ENCODE measurements at places on chromosomes 1 and 21. TPM values are rescaled to one million over a fixed set of nuclear protein-coding genes. Genes with fewer than 3 reads are reported as not detected.

DNA sequence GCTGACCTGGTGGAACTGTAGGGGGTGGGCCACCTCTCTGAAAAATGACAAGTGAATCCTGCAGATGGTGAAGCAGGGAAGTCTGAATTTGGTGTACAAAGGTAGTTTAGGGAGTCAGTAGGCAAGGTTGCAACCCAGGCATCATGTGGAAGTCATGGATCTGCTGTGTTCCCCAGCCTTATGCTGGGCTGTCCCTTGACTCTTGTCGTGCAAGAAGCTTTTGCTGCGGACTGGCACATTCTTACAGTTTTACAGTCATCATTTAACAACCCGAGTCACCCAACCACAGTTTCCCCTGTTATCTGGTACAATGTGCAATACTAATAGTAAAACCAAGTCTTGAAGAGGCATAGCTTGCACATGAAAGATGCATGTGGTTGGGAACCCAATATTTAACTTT lies 13.2 kb downstream of the RHOU start:
- H3K4me1 ChIP-seq = peaks cover 11% of the 10 kb centered on the region
- H3K27me3 ChIP-seq = peaks cover 3% of the 10 kb centered on the region
- no peak overlapping the region for H3K4me3 ChIP-seq
- peaks cover 3% of the 10 kb centered on the region for H3K36me3 ChIP-seq
- H3K27ac ChIP-seq = no peak overlapping the region

- no peak for DNase-seq
- peaks cover 61% of the 10 kb centered on the region for H3K36me3 ChIP-seq
- no peaks in the 10 kb centered on the region for H3K4me1 ChIP-seq
- no peaks in the 10 kb centered on the region for H3K27me3 ChIP-seq
These were observed 127.1 kb downstream of the PCNX2 start for GRCh38 chr1:233168384-233168783.

- no peak overlapping the region for H3K4me3 ChIP-seq
- H3K27me3 ChIP-seq = peaks cover 18% of the 10 kb centered on the region
- peak; percentile 60 for DNase-seq
- H3K4me1 ChIP-seq = peaks cover 12% of the 10 kb centered on the region
- H3K36me3 ChIP-seq = no peaks in the 10 kb centered on the region
These were observed 23.2 kb upstream of the QSOX1 start for GRCh38 chr1:180131510-180131909.

The SLC35F3 gene
- total RNA-seq = 1.8 TPM

The BRINP3 gene
- total RNA-seq = not detected

The FCGR3B gene
- total RNA-seq = not detected

- DNase-seq = no peak
- peaks cover under 1% of the 10 kb centered on the region for H3K27me3 ChIP-seq
- no peaks in the 10 kb centered on the region for H3K36me3 ChIP-seq
- no peaks in the 10 kb centered on the region for H3K4me1 ChIP-seq
- H3K4me3 ChIP-seq = no peak overlapping the region
- no peak overlapping the region for H3K27ac ChIP-seq
These were observed 6.8 kb downstream of the C1orf167 start for GRCh38 chr1:11768821-11769220.

The DUSP23 gene
- total RNA-seq = 26.8 TPM

GRCh38 chr21:35342440-35342839 lies 293.3 kb upstream of the RUNX1 start:
- peak overlapping the region; percentile 59 for H3K4me3 ChIP-seq
- H3K27ac ChIP-seq = peak overlapping the region; percentile 94
- DNase-seq = peak; percentile 55
- peaks cover 39% of the 10 kb centered on the region for H3K4me1 ChIP-seq
- H3K27me3 ChIP-seq = peaks cover 1% of the 10 kb centered on the region

GRCh38 chr1:22490309-22490708 lies 38.7 kb downstream of the ZBTB40 start:
- no peaks in the 10 kb centered on the region for H3K27me3 ChIP-seq
- DNase-seq = no peak
- H3K4me1 ChIP-seq = peaks cover 6% of the 10 kb centered on the region
- H3K4me3 ChIP-seq = no peak overlapping the region
- H3K27ac ChIP-seq = no peak overlapping the region

GRCh38 chr1:23772854-23773242 lies 5.4 kb upstream of the PITHD1 start:
- no peak for DNase-seq
- no peaks in the 10 kb centered on the region for H3K27me3 ChIP-seq
- no peak overlapping the region for H3K27ac ChIP-seq
- H3K4me1 ChIP-seq = peaks cover 23% of the 10 kb centered on the region

GRCh38 chr1:214491468-214492146 lies 59.8 kb downstream of the PTPN14 start:
- H3K36me3 ChIP-seq = no peaks in the 10 kb centered on the region
- no peaks in the 10 kb centered on the region for H3K4me1 ChIP-seq
- no peak for DNase-seq
- H3K27me3 ChIP-seq = no peaks in the 10 kb centered on the region

- H3K36me3 ChIP-seq = peaks cover 11% of the 10 kb centered on the region
- H3K27ac ChIP-seq = no peak overlapping the region
- no peak for DNase-seq
- no peaks in the 10 kb centered on the region for H3K4me1 ChIP-seq
- H3K4me3 ChIP-seq = no peak overlapping the region
These were observed 14.5 kb downstream of the NPHP4 start for GRCh38 chr1:5977494-5978444.

DNA sequence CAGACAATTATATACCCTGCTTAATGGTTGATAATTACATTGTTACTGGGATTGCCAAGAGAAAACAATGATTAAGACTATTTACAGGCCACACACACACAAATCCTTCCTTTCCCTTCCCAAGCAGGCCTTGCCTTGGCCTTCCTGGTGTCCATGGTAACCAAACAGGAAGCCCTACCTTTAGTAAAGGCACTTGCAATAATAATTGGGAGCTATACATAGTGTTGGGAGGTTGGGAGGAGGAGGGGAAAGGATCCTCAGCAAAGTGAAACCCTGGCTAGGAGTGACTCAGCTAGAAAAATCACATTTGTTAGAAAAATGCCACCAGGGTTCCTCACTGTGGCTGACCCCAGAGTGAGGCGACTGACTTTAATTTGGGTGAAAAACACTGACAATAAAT lies 122.3 kb upstream of the ADAR start:
- no peak overlapping the region for H3K4me3 ChIP-seq
- H3K36me3 ChIP-seq = no peaks in the 10 kb centered on the region
- peaks cover 45% of the 10 kb centered on the region for H3K4me1 ChIP-seq
- H3K27ac ChIP-seq = no peak overlapping the region
- no peaks in the 10 kb centered on the region for H3K27me3 ChIP-seq
- no peak for DNase-seq

DNA sequence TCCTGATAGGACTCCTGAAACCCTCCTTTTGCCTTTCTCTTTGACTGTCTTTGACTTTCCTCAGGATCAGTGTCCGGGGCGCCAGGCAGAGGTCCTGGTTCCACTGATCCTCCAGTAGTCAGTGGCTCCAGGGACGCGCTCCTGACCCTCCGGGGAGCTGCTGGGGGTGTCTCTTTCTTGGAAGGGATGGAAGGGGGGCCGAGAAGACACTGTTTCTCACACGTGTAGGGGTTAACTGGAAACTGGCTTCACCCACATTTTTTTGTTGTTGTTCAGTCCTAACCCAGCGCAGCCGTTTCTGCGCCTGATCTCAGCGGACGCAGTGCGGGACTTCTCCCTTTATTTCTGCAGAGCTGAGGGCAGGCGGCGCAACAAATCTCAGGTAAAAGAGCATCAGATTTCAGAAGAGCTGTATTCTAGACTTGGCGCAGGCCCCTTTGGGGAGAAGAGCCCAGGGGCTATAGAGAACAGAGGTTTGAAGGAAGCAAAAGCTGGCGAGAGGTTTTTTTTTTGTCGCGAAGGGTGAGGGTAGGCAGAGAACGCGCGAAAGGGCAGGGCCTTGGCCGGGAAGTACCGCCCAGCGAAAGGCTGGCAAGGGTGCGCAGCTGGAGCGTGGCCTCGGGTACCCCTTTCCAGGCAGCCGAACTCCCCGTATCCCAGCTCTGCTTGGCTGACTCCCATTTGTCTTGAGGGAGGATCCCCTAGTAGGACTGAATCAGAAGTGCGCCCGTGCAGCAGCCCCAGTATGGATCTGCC lies 4.3 kb upstream of the LHX9 start:
- H3K4me1 ChIP-seq = peaks cover 71% of the 10 kb centered on the region
- peak overlapping the region; percentile 71 for H3K4me3 ChIP-seq
- peaks cover 92% of the 10 kb centered on the region for H3K27me3 ChIP-seq
- H3K27ac ChIP-seq = no peak overlapping the region

DNA sequence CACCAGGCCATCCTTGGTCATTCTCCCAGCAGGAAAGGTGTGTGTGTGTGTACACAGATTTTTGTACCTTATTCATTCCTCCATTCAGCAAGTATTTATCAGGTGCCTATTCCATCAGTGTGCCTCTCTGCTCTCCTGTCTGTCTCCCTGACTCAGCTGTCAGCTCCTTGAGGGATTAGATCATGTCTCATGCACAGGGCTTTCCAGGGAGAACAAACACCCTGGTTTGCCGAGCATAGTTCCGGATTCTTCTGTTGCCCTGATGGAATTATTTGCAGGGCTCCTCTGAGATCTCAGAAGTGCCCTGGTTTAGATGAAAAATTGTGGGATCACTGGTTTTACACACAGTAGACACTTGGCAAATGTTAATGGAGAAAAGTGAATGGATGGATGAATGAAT lies 8.1 kb upstream of the SDHB start:
- H3K27ac ChIP-seq = no peak overlapping the region
- peaks cover 3% of the 10 kb centered on the region for H3K27me3 ChIP-seq
- H3K4me1 ChIP-seq = no peaks in the 10 kb centered on the region
- no peaks in the 10 kb centered on the region for H3K36me3 ChIP-seq
- no peak for DNase-seq

The ADAMTS5 gene
- total RNA-seq = not detected

GRCh38 chr1:152697701-152698600 lies at the start of gene LCE2A:
Gene LCE2A, plus strand, starts transcription at chr1:152698345. Its CDS starts 557 bp downstream, at chr1:152698902.
- no peaks in the 10 kb centered on the region for H3K4me1 ChIP-seq
- no peak within 1 kb of the TSS for H3K4me3 ChIP-seq
- DNase-seq = no peak
- peaks cover 10% of the 10 kb centered on the region for H3K27me3 ChIP-seq
- no peak within 1 kb of the TSS for H3K27ac ChIP-seq
- no peaks in the 10 kb centered on the region for H3K36me3 ChIP-seq

DNA sequence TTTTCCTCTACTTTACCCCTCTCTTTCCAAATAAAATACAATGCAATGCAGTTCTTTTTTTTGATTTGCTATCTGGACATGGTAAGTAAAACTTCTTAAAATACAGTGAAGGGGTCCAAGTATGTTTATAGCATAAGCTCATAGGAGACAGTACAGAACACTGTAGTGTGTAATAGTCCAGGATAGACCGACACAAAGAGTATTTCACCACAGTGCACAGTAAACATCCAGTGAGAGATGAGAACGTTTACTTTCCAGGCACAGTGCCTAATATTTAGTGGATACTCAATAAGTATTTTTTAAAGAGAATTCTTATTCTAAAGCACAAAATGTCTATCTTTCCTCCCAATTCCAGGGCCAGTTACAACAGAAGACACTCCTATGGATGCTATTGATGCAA lies 14.9 kb downstream of the MIA3 start:
- peaks cover 24% of the 10 kb centered on the region for H3K36me3 ChIP-seq
- no peak overlapping the region for H3K4me3 ChIP-seq
- H3K27me3 ChIP-seq = no peaks in the 10 kb centered on the region
- H3K4me1 ChIP-seq = peaks cover 2% of the 10 kb centered on the region

DNA sequence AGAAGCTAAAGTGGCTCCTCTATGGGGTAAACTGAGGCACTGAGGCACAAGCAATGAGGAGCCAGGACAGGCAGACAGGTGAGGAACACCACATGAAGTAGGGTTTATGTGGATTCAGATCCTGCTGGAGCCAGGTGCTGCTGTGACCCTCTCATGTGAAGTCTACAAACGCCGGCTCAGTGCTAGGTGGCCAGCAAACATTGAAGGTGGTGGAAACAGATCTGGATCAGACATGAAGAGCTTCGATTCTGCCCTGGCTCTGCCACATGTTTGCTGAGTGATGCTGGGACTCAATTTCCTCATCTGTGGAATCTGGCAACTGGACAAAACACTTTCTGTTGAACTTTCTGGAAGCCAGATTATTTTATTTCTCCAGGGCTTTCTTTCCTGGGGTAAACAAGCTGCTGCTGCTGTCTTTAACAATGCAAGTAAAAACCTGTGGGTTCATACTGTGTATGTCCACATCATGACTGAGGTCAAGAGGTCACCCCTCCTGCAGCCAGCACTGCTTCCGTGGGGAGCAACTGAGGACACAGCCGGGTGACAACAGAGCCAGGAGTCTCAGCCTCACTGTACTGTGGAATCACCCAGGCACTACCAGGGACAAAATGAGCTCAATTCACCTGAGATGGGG lies 33.3 kb downstream of the HMGB4 start:
- H3K4me3 ChIP-seq = no peak overlapping the region
- H3K27ac ChIP-seq = no peak overlapping the region
- no peak for DNase-seq
- H3K36me3 ChIP-seq = no peaks in the 10 kb centered on the region

GRCh38 chr1:21925334-21925940 lies 11.7 kb downstream of the HSPG2 start:
- no peaks in the 10 kb centered on the region for H3K36me3 ChIP-seq
- H3K4me1 ChIP-seq = no peaks in the 10 kb centered on the region
- no peak overlapping the region for H3K27ac ChIP-seq
- H3K4me3 ChIP-seq = no peak overlapping the region

- no peak for DNase-seq
- H3K27me3 ChIP-seq = peaks cover 32% of the 10 kb centered on the region
- H3K27ac ChIP-seq = no peak overlapping the region
These were observed 62.1 kb downstream of the GNG12 start for GRCh38 chr1:67771152-67771551.

GRCh38 chr1:36913484-36914060 lies 120.7 kb downstream of the GRIK3 start:
- no peaks in the 10 kb centered on the region for H3K36me3 ChIP-seq
- H3K27ac ChIP-seq = no peak overlapping the region
- peaks cover 11% of the 10 kb centered on the region for H3K27me3 ChIP-seq
- H3K4me3 ChIP-seq = no peak overlapping the region

GRCh38 chr21:16911166-16911607 lies 601.7 kb upstream of the CXADR start:
- no peaks in the 10 kb centered on the region for H3K36me3 ChIP-seq
- no peak for DNase-seq
- no peak overlapping the region for H3K4me3 ChIP-seq
- H3K27me3 ChIP-seq = no peaks in the 10 kb centered on the region

The SERINC2 gene
- total RNA-seq = not detected

DNA sequence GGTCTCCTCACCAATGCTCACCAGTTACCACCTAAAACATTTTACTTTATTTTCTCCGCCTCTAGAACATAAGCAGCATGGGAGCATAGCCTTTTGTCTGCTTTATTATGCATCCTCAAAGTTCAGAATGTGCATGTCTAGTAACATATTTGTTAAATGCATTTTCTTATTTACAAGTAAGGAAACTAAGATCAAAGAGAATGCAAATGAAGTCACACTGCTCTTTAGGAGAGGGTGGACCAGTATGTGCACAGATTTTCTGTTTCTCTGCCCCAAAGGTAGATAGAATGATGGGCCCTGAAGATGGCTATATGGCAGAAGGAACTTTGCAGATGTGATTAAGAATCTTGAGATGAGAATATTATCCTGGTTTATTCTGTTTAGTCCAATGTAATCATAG lies 9.7 kb upstream of the WARS2 start:
- H3K4me1 ChIP-seq = peaks cover 2% of the 10 kb centered on the region
- DNase-seq = no peak
- peaks cover 37% of the 10 kb centered on the region for H3K36me3 ChIP-seq
- H3K27ac ChIP-seq = no peak overlapping the region
